NCI-H187 treated with DMSO at 0.1 percent for 48 hours (cell line): ENCODE measurements at places on chromosomes 11 and 22.

DNA sequence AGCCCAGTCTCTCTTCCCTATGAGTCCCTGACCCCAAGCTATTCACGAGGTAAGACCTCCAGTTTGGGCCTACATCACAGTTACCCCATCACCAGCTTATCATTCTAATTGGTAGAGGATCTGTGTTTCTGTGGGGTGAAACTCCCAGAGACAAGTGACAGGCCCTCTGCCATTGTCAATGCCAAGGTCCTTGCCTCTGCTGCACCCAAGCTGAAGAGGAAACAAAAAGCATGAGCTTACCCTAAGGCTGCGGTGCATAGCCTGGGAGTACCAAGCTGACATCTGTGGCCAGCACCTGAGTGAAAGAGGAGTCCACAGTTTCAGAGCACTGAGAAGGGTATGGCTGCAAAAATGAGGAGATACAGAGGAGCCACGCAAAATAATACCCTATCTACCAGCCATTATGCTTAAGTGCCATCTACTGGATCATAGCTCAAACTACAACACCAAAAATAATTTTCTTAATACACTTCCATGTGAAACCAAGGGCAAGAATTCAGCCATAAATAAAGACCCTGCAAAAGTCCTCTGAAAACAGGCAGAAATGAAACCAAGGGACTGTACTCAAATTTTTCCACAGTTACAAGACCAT, 62.3 kb upstream of the ANO5 start:
- peak; percentile 35 for DNase-seq

DNA sequence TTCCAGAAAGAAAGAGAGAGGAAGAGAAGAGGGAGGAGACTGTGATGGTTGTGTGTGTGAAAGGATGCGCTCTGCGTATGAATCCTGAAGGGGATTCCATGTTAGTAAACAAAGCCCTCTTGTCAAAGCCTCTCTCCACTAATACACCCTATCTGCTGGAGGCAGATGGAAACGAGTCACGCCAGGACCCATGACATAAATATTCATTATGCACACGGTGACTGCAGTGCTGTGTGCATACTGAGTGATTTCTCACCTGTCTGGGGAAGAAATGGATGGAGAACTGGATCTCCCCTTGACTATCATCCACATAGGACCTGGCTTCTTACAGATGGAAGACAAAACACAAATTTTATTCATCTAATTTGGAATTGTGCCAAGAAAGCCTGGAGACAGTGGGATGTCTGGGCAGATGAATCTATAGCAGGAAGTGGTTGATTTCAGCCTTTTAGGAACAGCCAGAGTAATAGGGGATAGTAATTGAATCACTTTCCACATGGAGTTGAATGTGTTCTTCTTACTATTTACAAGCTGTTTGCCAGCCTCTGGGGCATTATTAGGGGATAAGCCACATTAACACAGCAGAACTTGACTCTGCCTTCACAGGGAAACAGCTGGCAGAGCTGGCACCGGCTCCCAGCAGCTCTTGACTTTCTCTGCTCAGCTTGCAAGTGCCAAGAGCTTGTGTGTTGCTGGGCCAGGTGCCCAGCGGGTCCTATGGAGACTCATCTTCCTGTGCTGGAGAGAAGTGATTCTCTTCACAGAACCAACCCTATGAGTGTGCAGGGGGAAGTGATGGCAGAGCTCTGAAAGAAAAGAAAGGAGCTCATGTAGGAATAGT, 9.0 kb downstream of the MTNR1B start:
- DNase-seq = peak; percentile 60

DNA sequence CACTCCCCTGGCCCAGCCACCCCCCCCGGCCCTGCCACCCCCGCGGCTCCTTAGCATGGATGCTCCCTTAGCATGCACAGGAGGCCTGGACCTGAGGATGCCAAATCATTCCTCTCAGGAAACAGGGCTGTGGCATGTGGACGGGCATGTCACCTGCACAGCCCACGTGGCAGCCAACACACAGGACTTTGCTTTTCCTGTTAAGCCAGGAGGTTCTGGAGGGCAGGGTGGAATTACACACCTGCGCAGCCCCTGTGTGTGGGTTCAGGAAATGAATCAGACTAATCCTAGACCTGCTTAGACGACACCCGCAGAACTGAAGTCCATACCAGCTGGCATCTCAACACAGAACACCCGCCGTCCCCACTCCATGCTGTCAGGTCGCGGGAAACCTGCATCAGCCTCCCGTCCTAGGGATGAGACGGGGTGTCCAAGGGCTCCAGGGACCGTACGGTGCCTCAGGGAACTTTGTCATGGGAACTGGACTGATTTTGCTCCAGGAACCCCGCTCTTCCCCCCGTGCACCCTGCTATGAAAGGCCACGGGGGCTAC, 10.2 kb downstream of the CERK start:
- DNase-seq = no peak

DNA sequence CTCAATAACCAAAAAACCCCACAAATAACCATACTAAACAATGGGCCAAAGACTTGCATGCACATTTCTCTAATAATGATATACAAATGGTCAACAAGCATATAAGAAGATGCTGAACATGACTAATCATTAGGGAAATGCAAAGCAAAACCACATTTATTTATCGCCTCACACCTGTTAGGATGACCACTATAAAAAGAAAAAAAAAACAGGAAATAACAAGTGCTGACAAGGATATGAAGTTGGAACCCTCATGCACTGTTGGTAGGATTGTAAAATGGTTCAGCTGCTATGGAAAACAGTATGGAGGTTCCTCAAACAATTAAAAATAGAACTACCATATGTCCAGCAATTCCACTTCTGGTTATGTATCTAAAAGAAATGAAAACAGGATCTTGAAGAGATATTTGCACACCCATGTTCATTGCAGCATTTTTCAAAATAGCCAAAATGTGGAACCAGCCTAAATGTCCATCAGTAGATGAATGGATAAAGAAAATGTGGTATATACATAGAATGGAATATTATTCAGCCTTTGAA, 66.2 kb downstream of the AMBRA1 start:
- no peak for DNase-seq

GRCh38 chr11:32343325-32344008, 91.9 kb downstream of the WT1 start:
- DNase-seq = no peak
